ENCODE measurements at places on chromosomes 16 and 17.

DNA sequence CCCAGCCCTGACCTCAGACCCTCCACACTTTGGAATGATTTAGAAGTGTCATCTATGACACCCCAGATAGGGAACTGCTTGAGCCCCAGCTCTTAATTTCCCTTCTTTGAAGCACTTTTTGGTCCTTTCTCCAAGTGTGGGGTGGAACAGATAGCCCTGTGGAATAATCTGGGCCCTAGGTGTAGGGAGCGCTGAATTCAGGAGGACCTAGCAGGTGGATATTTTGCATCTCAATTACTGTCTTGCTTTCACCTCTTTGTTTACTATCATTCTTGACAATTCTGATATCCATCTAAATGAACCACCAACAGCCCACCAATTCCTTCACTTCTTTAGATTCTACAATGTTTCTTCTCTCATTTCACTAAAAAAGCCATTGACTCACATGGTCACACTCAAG lies 850.4 kb downstream of the KCNJ2 start:
- DNase-seq, result no peak

DNA sequence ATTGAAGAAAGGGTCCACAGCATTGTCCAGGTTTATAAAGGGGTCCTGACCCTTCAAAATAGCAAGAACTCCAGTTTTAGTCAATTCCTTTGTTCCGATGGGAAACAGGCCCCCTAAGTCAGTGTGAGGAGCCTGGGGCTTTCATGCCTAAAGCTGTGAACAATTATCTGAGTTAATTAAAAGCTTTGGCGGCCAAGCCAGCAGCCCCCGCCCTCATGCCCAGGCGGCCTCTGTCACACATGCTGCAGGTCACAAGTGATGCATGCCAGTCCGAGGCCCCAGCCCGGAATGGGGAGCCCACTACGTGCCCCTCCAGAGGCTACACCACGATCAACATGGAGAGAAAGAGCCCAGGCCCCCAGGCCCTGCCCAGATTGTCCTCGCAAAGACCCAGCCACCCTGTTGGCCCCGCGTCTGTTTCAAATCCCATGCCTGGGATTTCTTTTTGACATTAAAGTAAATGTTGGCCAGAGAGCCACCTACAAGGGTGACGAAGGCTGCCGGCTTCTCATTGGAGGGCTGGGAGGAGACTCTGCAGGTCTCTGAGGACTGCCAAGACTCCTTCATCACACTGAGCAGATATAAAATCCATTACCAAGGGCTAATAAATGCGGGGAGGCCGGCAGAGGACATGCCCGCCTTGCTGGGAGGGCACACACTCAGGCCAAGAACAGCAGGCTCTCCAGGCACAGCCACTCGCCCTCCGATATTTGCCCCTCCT lies 14.5 kb upstream of the PITPNM3 start:
- DNase-seq, result no peak

DNA sequence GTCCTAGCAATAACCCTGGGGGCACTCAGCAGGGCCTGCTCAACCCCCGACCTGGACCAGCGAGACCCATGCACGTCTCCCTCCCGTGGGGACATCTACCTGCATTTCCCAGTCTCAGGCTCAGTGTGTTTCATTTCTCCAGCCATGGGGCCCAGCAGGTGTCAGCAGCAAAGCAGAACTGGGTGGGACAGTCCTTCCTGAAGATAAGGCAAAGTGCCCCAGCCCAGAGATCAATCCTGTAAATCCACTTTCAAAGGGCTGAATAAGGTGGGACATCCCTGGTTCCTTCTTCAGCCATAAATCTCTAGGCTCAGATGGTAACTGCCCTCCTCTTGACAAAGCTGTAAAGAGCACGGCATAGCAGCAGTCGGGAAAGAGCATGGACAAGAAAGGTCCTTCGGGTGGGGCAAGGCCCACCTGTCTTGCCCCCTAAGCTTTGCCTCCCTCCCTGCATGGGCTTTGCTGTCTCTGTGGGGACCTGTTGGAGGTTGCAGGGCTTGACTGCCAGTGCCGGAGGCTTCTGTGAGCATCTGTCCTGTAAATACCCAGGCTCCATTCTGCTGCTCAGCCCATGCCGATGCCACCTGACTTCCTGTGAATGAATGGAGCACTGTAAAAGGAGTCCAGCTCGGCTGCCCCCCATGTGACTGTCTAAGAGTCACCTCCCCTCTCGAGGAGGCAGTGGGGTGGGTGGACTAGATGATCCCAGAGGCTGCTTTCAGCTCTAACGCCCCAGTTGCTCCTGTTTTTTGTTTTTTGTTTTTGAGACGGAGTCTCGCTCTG lies 84.8 kb upstream of the TBC1D3K start:
- DNase-seq, result no peak

GRCh38 chr17:50865060-50865867 lies 890 bp downstream of the TOB1 start:
- peak; percentile 75 for DNase-seq

DNA sequence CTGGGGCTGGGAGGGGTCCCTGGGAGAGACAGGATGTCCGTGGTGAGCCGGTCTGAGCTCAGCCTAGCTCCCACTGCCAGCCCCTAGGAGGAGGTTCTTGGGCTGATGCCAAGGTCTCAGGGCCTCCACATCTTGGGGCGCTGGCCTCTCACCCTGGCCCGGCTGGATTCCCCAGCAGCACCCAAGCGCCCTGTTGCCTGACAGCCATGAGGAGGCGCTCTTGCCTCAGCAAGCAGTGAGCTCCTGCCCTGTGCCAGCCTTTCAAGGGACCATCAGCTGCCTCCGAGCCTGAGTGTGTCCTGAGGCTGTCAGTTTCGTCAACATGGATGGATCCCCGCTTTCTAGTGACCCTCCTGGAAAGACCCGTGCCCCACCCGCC lies 234.9 kb upstream of the CIBAR2 start:
- DNase-seq, result no peak

GRCh38 chr16:58843675-58844074 lies 109.6 kb upstream of the GOT2 start:
- DNase-seq, result no peak

GRCh38 chr17:81648013-81648706 lies 8.2 kb downstream of the PDE6G start:
- no peak for DNase-seq

DNA sequence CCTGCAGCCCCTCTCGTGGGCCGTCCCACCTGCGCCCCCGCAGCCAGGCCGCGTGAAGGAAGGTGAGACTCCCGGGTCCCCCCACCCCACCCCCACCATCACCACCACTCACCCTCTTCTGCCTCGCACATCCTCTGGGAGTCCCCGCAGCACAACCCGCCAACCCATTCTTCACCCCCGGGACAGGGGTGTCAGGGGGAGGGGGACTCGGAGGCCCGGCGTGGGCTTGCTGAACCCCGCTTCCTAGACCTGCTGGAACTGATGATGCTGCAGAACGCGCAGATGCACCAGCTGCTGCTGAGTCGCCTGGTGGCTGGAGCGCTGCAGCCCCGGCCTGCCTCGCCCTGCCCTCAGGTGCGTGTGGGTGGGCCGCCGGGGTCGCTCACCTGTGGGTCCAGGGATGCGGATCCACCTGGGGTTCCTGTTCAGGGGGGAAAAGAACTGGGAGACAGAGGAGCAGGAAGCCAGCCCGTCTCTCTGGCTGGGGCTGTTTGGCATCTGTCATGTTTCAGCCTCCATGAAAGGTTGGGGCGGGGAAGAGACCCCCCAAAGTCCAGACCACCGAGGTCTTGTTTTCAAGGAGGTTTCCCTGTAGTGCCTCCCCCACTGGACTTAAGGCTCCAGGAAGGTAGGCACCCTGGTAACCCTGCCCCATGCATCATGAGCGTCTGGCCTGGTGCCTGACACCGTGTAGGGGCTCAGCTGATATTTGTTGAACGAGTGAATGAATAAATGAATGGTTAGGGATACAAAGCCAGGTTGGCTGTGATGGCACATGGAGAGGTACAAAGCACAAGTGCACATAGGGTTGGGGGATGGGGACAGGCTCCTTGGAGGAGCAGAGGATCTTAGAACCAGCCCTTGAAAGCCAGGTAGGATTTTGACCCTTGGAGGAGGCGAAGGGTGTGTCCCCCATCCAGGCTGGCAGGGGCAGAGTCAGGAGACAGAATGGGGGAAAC lies 849 bp downstream of the PRR29 start:
- no peak for DNase-seq

- DNase-seq, result no peak
Observed at GRCh38 chr17:74759941-74760340, 11.5 kb downstream of the NHERF1 start.

- DNase-seq, result no peak
Observed at GRCh38 chr16:82042846-82043245, 7.8 kb downstream of the HSD17B2 start.

- DNase-seq, result peak; percentile 17
Observed at GRCh38 chr17:82933911-82934310, 94.1 kb upstream of the ZNF750 start.

- DNase-seq, result peak; percentile 63
Observed at GRCh38 chr17:43832168-43832975, 574 bp downstream of the MPP3 start.

GRCh38 chr16:78675951-78676792 lies 576.7 kb downstream of the WWOX start:
- no peak for DNase-seq

DNA sequence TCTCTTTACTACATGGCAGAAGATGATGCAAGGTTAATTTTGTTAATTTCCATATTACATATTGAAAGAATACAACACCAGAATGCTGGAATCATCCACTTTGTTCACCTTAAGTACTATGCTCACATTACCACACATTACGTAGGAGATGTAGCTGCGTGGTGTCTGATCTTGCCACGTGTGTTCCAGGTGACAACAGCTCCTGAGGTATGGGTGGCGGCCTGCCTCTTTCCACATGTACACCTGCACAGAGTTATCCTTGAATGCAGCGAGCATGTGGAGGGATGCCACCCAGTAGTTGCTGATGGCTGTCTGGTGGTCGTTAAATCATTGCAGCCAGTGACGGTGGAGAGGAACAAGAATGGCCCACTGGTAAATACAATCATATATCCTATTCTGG lies 740.5 kb upstream of the EEF2KMT start:
- DNase-seq, result no peak

DNA sequence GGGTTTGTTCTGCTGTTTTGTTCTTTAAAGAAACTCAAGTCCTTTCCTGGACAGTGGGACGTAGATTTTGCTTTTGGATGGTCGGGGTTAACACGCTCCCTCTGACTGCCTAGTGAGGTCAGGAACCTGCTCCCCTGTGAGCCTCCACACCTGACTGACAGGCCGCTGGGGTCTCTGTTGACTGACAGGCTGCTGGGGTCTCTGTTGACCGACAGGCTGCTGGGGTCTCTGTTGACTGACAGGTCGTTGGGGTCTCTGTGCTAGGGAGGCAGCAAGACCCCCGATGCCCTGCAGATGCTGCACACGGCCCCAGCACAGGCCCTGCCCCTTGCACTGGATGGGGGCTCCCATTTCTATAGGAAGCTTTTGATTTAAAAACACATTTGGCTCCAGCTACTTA lies 33.5 kb downstream of the LMF1 start:
- no peak for DNase-seq

DNA sequence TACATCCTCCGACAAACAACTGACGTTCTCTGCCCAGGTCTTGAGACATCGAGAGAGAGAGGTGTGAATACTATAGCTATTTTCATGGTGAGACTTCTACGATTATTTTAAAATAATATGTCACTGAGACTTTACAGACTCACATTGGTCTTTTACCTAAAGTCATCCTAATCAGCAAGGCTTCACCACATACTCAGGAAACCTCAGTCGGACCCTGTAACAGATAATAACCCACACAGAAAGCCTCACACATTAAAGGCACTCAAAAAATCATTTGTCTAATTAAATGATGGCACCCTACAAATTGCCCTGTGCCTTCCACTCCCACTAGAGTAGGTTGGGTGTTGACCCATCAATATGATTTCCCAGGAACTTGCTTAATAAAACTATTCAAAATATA lies 19.8 kb upstream of the SLC39A11 start:
- no peak for DNase-seq

- DNase-seq, result no peak
Observed at GRCh38 chr16:79845033-79845733, 244.6 kb upstream of the MAF start.

DNA sequence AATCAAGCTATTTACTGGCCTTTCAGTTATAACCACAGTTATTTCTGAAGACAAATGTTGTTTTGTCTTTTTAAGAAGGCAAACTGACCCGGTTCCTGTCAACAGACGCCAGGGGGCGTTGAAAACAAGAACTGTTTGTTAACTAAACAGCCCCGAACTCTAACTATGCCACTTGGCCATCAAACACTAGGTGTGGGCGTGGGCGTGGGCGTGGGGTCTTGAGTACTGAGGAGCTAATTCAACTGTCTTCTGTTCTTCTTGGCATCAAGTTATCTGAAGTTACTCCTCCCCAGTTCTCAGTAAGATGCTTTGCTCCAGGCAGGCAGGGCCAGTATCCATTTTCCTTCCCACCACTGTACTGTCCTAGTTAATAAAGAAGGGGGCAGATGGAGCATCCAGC lies 63.3 kb upstream of the MTMR4 start:
- DNase-seq, result peak; percentile 40

GRCh38 chr17:27438348-27438998 lies 17.8 kb upstream of the KSR1 start:
- no peak for DNase-seq

DNA sequence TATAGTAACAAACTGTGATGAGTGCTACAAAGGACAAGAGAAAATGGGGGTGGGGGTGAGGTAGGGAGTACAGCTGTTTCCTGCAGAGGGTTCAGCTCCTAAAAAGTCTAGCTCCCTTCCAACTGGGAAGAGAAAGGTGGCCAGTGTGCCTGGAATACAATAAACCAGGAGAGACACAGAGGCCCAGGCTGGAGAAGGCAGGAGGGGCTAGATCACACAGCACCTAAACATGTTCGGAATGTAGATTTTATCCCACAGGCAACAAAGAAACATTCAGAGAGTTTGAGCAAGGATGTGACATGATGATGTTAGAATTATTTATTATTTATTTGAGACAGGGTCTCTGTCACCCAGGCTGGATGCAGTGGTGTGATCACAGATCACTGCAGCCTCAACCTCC lies 10.2 kb downstream of the TEX2 start:
- DNase-seq, result no peak
